Substantia nigra (tissue), 51 donors: ENCODE measurements at places on chromosomes 1 and 21.

DNA sequence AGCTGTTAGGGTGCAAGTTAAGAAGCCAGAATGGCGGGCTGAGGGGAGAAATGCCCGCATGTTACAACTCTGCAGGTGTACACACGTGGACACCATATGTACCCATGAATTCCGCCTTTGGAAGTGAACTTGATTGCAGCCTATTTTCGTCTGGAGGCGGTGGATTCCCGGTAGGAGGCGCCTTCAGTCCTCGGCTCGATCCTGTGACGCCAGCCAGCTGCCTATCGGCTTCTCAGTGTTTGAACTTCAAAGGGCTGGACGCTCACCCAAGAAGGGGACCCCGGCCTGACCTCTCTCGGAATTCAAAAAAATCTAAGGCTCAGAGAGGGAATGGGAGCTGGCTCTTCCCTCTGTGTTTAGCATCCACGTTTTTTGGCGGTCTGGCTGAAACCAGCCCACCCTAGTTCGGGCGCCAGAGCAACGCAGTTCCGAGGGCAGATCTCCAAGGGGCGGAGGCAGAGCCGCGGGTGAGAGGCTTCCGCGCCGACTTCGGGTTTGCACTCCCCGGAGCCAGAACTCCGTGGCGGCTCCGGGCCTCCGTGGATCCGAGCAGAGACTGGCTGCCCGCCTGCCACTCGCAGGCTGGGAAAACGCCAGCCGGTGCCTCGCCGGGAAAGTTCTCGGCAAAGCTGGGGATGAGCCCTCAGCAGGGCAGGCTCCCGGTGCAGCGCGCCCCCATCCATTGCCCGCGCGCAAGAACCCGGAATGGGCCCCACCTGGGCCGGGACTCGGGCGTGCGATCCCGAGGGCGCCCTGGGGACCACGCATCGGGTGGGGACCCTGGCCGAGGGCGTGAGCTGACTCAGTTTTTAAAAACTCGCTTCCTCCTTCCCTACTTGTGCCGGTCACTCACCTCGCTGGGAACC is 996 bp upstream of the TMEM51 start:
- peak; percentile 53 for DNase-seq

- no peak for DNase-seq
Measured at GRCh38 chr1:19260211-19261138, 8.9 kb downstream of the MRTO4 start.

DNA sequence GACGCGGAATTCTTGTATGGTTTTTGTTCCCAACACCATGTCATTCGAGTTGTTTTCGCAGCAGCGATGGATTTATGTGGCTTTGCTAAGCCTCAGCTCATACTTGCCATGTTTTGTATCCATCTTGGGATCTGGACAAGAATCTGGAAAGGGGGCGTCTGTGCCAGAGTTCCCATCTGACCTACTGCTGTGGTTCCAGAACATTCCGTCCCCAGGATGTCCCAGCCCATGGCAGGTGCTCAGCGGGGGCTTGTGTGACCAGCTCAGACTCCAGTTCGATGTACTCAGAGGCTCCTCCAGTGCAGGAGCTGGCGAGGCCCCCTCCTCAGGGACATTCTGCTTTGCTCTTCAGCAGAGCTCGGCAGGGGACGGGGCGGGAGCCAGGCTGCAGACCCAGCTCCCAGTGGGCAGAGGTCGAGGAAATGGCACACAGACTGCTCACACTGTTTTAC is 24.0 kb upstream of the ADARB1 start:
- DNase-seq = no peak

- DNase-seq = no peak
Measured at GRCh38 chr1:234573711-234574299, 36.2 kb downstream of the IRF2BP2 start.

GRCh38 chr1:26597629-26598039 is 68.1 kb downstream of the RPS6KA1 start:
- DNase-seq = no peak

- no peak for DNase-seq
Measured at GRCh38 chr1:156489166-156489934, 11.2 kb downstream of the MEF2D start.

- DNase-seq = no peak
Measured at GRCh38 chr1:32393832-32394140, 455 bp downstream of the BSDC1 start.

GRCh38 chr1:32205401-32206370 is at the start of gene IQCC:
TSS of gene IQCC (plus strand) at chr1:32205671. CDS start at chr1:32205682, 11 bp downstream.
- peak; percentile 66 for DNase-seq

- no peak for DNase-seq
Measured at GRCh38 chr1:175479521-175480342, 263.7 kb downstream of the TNR start.

DNA sequence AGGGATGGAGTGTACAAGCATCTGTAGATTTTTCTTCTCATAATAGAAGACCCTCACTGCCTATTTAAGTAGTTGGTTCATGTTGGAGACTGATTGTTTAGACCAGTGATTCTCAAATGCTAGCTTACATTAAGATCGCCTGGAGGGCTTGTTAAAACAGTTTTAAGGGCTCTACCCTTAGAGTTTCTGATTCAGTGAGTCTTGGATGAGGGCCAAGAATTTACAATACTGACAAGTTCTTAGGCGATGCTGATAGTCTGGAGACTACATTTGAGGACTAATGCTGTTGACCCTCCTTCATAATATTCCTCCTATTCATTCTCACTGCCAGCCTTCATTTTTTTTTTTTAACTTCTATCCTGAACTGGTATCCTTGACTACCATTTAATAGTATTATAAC is 15.2 kb upstream of the AGO3 start:
- no peak for DNase-seq

GRCh38 chr1:93740601-93741031 is 59.0 kb upstream of the BCAR3 start:
- no peak for DNase-seq

DNA sequence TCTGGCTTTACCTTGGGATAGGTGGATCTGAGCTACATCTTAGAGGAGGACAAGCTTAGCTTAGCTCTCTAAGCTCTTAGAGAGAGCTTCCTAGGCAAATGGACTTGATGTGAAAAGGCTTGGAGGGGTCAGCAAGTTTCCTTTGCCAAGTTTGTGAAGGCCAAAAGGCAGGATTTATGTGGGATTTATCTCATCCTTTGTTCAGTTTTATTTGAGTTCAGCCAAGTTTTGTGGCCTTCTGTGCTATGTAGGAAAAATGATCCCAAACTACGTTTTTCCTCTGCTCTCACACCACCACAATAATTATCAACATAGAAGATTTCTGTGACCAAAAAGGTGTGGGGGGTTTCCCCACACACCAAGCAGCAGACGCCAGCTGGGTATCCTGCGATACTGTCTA is 26.0 kb upstream of the RNF11 start:
- DNase-seq = no peak

- no peak for DNase-seq
Measured at GRCh38 chr1:37545019-37545418, 9.1 kb downstream of the SNIP1 start.
